Mesendoderm (in vitro differentiated cells): ENCODE measurements at places on chromosomes 13 and 19.

- no peak for DNase-seq
These were observed 627.6 kb upstream of the PCDH9 start for GRCh38 chr13:67857581-67858310.

DNA sequence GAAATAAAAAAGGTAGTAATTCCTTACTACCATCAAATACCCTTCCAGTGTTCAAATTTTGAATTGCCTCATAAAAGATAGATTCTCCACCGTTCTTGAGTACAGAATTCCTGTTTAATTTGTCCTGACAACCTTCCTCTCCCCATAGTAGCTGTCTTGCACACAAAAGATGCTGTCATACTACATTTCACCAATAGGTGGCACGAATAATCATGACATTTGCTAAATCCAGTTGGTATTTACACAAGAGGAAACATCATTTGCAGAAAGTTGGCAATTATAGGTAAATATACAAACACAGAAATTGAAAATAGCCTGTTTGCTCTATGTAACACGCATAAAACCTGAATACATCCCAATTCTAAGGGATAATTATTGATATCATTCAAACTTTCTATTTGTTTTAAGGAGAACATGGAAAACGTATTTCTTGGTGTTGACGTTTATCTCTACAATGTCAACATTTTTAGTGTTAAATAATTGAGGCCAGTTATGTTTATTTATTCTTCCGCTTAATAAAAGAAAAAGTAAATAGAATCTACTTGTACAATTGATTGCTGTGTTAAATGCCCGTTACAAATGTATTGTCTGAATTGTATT, 58.3 kb upstream of the CLDN10 start:
- DNase-seq = peak; percentile 66

GRCh38 chr13:103222683-103223082, 156.5 kb upstream of the SLC10A2 start:
- DNase-seq = no peak

- peak; percentile 83 for DNase-seq
These were observed 7.5 kb downstream of the ARL11 start for GRCh38 chr13:49635599-49636433.

GRCh38 chr13:30023196-30023895, 172.9 kb upstream of the UBL3 start:
- no peak for DNase-seq

DNA sequence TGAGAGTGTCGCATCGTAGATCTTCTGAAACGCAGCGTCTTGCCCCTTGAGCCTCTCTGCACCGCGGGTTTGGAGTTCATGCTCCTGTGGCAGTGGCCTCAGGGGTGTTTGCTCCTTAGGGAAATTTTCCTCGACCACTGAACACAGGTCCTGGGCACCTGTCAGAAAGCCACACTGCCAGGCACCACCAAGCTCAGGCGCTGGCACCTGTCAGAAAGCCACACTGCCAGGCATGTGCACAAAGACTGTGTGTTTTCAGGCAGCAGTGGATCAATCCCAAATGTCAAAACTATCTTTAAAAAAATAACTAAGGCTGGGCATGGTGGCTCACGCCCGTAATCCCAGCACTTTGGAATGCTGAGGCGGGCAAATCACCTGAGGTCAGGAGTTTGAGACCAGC, 87.1 kb downstream of the ATP11A start:
- no peak for DNase-seq

GRCh38 chr13:80196756-80197155, 144.2 kb downstream of the SPRY2 start:
- no peak for DNase-seq

DNA sequence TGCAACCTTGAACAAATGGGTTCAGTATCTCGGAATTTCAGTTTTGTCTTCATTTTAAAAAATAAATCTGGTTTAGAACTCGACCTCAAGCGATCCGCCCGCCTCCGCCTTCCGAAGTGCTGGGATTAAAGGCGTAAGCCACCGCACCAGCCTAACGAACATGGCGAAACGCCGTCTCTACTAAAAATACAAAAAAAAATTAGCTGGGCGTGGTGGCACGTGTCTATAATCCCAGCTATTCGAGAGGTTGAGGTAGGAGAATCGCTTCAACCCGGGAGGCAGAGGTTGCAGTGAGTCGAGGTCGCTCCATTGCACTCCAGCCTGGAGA, 571 bp downstream of the ZNF302 start:
- DNase-seq = no peak

- DNase-seq = no peak
These were observed 435.2 kb upstream of the ZNF507 start for GRCh38 chr19:31910224-31910623.

DNA sequence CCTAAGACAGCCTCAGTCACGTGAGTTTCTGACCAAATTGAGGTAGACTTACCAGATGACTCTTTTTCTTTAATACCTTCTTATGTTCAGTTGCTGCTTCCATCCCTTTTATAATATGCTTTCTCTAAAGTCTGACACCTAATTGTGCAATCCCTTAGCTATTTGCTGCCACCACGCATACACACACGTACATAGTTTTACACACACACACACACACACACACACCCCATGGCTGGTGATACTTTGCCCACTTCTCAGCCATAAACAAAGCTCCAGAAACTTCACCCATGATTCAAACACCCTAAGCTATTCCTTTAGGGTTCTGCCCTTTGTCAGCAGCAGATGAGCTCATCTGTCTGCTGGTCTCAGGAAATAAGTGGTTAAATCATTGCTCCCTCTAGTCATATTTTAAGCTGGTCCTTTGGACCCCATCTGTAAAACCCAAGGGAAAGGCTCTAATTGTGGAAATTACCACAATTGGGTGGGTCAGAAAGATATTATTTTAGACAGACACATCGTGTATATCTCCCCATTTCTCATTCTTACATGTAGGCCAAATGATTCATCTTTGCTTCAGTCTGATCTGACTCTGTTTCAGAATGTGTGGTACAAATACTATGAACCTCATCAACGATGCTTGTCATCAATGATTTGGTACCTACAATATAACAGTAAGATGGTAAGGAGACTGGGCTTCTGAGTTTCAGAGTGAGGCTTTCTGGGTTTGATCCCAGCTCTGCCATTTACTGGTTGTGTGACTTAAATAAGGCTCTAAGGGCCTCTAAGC, 69.2 kb downstream of the NALCN start:
- no peak for DNase-seq

DNA sequence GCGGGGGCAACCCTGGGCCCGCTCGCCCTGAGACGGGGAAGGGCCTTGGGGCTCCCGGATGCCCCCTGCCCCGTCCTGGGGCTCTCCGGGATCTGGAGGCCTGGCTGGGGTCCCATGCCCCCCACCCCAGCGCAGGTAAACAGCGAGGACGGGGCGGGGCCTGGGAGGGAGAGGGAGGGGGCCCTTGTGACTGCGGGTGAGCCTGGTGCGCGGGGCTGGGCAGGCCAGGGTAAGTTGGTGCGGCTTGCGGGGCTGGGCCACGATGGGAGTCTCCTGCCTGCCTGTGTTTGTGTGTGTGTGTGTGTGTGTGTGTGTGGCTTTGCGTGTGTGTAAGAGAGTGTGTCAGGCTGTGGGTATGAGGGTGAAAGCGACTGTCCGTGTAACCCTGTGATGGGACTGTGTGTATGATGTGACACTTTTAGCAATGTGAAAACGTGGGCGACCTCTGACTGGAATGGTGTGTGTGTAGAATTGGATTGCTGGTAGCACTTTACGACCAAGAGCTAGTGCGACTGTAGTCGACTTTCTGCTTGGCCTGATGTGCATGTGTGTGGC, 426 bp downstream of the KLC3 start:
- peak; percentile 24 for DNase-seq

DNA sequence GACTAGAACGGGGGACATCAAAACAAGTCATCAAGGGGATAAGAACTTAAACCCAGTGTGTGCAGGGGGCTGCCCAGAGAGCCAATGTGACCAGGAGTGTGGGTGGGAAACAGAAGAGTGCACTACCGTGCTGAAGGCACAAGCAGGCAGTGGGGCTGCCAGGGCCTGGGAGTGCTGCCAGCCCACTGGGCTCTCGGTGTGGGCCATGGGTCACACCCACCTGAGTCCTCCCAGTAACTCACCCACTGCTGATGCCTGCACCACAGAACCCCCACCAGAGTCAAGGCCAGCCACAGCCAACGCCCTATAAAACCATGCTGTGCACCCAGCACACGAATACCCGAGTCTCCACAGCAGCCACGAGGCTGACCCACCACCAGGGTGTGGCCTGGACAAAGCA, 8.5 kb downstream of the MED26 start:
- no peak for DNase-seq

- peak; percentile 82 for DNase-seq
These were observed 175.3 kb downstream of the ZIC5 start for GRCh38 chr13:99796175-99796819.

DNA sequence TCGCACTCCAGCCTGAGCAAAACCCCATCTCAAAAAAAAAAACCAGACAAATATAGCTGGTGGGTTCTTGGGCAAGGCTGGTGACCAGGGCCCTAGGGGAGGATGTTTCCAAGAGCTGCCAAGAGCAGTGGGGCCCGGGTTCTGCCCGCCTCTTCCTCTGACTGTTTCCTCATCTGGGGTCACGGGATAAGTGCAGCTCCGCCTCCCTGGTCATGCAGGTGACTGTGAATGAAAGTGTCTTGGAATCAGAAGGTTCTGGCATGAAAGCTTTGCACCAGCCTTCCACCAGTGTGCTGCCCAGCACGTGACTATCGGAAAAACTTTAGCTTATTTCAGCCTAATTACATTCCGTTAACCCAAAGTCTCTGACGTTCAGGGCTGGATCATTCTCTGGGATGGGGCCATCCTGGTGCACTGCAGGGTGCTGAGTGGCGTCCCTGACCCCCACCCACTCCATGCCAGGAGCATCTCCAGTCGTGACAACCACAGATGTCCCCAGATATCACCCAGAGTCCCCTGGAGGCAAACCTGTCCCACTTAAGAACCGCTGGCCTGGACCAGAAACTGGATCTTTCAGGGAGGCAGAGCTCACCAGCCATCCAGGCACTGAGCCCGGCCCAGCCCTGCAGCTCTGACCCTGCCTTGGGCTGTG, 85.6 kb downstream of the GNG7 start:
- DNase-seq = no peak

GRCh38 chr13:51033421-51034185, 77.5 kb downstream of the C13orf42 start:
- no peak for DNase-seq

DNA sequence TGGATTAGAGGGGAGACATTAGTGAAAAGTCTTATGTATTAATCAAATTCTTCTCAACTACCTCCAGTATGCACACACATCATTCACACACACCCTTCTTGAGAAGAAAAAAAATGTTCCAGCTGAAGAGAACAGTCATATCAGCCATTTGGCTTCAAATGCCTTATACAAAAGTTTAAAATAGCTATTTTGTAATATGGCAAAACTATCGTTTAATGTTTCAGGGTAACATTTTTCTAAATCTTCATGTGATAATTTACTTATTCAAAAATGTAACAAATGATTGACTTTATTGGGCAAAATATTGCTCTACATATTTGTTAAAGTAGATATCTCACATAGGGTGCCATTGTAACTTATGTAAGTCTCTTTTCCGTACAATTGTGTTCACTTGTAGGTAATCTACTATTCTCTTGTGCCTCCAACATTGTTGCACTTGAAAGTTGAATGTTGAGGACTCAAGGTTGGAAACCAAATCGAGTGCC, 13.6 kb downstream of the ZIC2 start:
- no peak for DNase-seq

DNA sequence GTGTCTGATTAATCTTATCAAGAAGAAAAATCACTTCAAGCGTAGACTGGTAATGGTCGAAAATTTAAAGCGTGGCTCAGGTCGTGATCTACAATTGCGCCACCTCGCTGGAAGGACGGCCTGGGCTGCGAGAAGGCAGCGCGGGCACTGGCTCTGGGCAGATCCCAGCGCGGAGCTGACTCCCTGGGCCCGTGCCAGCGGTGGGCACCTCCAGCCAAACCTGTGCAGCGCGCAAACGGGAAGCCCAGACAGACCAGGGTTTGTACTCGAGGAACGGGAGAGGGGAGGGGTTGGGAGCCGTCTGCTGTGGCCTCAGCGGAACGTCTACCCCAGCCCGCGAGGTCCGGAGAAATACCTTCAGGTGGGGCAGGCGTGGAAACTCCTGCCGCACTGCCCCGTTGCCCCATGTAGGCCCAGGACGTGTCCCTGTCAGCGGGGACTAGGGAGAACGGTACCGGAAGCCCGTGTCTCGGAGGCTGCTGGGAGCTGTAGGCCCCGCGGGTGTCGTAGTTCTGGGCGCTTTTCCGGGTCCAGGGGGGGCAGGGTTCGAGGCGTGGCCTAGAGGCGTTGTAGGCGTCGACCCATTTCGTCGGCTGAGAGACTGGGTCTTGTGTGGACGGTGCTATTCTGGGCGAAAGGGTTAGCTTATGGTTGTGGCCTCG, 21.1 kb downstream of the ZNF274 start:
- peak; percentile 61 for DNase-seq

DNA sequence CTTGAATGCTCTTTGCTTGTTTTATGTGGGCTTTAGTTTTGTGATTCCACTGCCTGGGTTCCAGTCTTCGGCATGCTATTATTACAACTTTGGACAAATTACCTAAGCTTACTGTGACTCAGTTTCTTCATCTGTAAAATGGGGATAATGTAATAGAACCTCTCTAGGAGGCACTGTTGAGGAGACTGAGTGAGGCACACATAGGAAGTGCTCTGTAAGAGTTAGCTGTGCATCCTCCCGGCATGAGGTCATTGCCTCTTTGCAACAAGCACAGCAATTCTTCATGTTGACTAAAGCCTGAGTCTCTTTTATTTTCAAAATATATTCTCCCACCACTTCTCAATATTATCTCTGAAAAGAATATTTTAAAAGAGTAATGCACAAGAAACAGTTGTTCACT, 227.4 kb downstream of the DLEU7 start:
- no peak for DNase-seq

DNA sequence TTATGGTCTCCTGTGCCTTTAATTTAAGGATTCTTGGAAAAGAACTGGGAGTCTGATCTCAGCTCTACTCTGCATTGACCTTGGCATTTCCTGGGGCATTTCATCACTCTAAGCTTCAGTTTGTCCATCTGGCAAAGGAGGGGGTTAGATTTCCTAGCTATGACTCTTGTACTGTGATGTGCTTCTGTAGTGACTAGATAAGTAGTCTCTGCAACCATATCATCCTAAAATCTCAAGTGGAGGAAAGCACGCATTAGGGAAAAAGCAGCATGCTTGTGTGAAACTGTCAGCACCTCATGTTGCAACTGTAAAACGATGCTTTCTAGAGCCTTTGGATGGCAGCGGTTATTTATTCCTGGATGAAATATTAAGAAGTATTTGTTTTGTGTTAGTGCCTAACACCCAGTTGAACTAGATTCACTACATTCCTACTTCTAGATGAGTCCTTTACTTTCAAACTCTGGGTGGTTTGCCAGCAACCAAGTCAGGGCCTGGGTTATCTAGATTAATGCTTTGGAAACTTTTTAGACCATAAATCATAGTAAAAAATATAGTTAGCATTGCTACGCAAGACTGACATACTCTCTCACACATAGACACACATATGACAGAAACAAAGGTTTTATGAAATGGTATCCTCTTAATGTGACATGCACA, 6.8 kb downstream of the WDFY2 start:
- peak; percentile 78 for DNase-seq

GRCh38 chr19:52734331-52734892, 432 bp downstream of the ZNF611 start:
- DNase-seq = no peak

DNA sequence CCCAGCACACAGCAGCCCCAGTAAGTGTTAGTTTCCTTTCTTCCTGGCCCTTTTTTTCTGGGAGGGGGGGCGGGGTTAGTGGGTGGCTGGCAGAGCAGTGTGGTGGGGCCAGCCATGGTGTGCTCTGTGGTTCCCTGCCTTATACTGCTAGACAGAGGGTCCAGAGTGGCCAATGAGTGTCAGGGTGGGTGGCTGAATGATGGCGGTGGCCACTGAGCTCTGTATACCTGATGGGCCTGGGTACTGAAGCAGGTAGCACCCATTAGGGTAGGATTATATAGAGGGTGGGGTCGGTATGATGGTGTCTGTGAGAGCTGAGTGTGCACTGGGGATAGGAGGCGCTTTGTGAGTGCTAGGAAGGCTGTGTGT, 13.8 kb downstream of the CIC start:
- no peak for DNase-seq
